ENCODE measurements at places on chromosomes 6 and 20.

DNA sequence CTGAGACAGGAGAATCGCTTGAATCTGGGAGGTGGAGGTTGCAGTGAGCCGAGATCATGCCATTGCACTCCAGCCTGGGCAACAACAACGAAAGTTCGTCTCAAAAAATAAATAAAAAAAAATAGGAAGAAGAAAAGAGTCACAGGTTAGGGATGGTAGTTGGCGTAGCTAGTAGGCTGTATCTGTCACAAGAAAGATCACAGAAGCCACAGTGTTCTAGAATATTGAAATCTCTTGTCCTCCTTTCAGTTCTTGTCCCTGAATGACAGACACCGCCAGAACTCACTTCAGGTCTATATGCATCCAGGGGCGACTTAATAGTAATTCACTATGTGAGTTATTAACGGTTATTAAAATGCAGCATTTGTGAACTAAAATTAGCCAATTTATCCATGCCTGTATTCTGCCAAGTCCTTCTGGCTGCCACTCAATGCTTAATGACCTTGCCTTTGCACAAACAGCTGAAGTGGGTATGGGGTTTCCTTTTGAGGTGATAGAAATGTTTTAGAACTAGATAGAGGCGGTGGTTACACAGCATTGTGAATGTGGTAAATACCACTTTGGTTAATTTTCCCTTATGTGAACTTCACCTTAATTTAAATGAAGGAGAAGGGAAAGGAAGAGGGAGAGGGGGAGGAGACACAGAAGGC is 41.3 kb upstream of the ZMYND8 start:
- DNase-seq, result no peak

DNA sequence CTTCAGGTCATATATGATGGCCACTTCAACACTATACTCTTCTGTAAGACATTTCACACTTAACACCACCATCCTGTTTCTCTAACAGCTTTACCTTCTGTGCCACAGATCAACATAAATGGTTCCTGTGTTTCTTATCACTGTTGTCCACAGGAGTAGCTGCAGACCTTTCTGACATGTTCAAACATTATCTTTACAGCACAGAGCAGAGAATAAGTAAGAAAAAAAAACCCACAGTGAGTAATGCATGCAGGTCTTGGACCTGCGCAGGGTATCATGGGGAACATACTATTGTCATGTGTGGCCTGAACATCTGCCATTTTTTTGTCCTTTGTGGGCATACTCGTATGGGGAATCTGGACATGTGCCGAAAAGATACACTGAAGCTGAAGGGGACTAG is 161.9 kb downstream of the KIF16B start:
- DNase-seq, result no peak

GRCh38 chr6:128479048-128479666 is 41.2 kb downstream of the PTPRK start:
- no peak for DNase-seq

GRCh38 chr6:29992807-29993206 is 50.5 kb downstream of the HLA-A start:
- DNase-seq, result no peak

GRCh38 chr20:3277686-3278465 is 38.9 kb upstream of the SLC4A11 start:
- DNase-seq, result no peak

- no peak for DNase-seq
These were observed 605.8 kb upstream of the NOX3 start for GRCh38 chr6:156061465-156061864.

DNA sequence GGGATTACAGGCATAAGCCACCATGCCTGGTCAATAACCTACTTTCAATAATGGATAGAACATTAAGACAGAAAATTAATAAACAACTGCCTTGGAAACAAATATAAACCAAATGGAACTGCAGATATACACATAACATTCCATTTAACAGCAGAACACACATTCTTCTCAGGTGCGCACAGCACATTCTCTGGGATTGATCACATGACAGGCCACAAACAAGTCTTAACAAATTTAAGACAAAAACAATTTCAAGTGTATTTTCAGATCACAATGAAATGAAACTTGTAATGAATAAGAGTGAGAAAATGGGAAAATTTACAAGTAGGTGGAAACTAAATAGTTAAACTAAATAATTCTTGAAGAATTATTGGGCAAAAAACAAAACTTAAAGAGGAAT is 167.9 kb downstream of the TBX18 start:
- no peak for DNase-seq

DNA sequence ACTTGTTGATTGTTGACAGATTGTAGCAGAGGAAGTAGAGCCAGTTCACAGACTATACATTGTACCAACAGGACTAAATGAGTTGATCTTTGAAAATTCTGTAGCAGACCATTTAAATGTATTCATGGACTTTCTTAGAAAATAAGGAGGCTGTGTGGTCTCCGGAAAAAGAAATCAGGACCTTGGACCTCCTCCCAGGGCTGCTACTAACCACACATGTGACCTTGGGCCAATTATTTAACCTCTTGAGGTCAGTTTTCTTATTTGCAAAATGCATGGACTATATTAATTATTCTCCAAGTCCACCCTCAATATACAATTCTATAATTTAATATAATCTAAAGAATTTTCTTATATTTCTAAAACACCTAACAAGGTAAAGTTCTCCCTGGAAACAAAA is 492.0 kb upstream of the JAG1 start:
- no peak for DNase-seq

DNA sequence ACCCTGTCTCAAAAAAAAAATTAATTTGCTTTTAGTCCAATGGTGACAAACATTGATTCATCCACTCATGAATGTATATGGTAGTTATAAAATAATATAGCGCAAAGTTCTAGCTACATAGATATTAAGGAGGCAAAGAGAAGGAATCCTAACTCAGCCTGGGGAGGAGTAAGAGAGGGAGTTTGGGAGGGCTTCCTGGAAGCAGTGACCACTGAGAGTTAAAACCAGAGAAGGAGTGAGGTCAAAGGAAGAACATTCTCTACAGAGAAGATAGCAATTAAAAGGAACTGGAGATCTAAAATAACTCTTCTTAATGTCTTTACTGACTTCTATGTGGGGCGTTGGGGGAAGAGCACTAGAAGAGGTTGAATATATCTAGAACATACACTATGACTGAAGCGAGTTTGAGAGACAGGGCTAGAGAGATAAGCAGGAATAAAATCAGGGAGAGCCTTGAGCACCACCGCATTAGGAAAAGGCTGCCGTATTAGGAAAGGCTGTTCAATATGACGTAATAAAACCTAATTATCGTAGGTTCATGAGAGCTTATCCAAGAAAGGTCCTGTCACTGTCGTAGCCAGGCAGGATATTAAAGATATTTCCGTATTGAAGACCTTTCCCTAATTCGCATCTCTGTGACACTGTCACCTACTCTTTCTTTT is 81.8 kb upstream of the CNKSR3 start:
- DNase-seq, result no peak

GRCh38 chr6:168699631-168700295 is 258.8 kb downstream of the SMOC2 start:
- peak; percentile 17 for DNase-seq

- DNase-seq, result no peak
These were observed 9.6 kb downstream of the BTNL2 start for GRCh38 chr6:32397252-32397920.

GRCh38 chr6:133816171-133816570 is 72.7 kb upstream of the TCF21 start:
- DNase-seq, result no peak

- no peak for DNase-seq
These were observed 21.9 kb upstream of the IPCEF1 start for GRCh38 chr6:154378518-154378917.
